Inflammatory macrophage treated with lipopolysaccharide for 4 hours (primary cell): ENCODE measurements at places on chromosomes 7 and 10.
A peak's percentile ranks its signal among the peaks of the same experiment; 100 is the strongest.

GRCh38 chr10:121069061-121069850, 218.1 kb downstream of the WDR11 start:
- DNase-seq, result peak; percentile 83

DNA sequence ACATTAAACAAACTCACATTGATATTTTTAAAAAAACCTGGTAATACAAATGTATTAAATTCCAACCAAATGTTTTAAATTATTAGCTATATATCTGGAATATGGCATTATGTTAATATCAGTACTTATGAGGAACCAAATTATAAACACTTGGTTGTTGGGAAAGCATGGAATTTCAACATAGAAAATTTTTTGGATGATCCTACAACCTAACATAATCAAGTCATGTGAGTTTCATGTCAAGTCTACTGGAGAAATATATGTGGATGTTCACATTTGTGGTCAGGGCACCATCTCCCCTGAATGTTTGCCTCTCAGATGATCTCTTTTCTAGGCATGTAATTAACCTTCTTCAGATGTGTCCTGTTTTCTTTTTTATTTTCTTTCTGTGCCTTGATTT, 5.2 kb upstream of the POT1 start:
- peak; percentile 64 for DNase-seq

DNA sequence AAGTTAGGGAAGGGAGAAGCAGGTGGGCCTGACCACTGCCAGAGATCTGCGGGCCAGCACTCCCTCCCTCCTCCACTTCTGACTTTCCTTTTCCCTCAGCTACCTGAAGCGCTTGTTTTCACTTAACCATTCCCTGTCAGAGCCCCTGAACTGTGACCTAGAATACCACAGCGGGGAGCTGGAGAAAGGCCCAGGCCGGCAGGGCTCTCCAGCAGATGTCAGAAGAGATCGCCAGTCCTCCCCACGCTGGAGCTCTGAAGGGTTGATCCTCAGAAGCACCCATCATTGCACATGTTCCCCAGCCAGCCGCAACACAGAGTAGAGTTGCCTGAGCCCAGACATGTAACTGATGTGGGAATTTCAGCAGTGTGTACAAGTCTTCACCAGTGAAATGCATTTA, 44.4 kb upstream of the GAD2 start:
- DNase-seq, result no peak

DNA sequence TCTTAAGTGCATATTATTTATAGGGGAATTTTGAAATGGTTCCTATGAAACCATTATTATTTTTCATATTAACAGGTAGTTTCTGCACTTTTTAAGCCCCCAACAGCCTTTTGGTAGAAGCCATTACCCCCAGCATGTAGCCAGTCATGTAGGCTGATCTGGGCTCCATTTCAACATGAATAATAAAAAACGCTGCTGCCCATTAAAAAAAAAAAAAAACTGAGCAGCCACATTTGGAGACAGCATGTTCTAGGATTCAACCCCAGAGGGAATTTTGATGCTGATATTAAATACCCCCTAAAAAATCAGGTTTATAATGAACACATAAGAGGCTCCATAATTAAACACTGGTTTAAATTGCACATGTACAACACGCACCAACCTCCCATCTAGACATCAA, 181.3 kb downstream of the RTKN2 start:
- DNase-seq, result no peak
